Fibroblast of skin of right biceps (primary cell): ENCODE measurements at places on chromosomes 6 and 20.

- DNase-seq = peak; percentile 58
These were observed 34.8 kb upstream of the UST start for GRCh38 chr6:148711833-148712654.

- no peak for DNase-seq
These were observed 84.1 kb downstream of the ZFAND3 start for GRCh38 chr6:37903351-37904340.

- peak; percentile 30 for DNase-seq
These were observed 43.2 kb upstream of the NT5E start for GRCh38 chr6:85406641-85407075.

DNA sequence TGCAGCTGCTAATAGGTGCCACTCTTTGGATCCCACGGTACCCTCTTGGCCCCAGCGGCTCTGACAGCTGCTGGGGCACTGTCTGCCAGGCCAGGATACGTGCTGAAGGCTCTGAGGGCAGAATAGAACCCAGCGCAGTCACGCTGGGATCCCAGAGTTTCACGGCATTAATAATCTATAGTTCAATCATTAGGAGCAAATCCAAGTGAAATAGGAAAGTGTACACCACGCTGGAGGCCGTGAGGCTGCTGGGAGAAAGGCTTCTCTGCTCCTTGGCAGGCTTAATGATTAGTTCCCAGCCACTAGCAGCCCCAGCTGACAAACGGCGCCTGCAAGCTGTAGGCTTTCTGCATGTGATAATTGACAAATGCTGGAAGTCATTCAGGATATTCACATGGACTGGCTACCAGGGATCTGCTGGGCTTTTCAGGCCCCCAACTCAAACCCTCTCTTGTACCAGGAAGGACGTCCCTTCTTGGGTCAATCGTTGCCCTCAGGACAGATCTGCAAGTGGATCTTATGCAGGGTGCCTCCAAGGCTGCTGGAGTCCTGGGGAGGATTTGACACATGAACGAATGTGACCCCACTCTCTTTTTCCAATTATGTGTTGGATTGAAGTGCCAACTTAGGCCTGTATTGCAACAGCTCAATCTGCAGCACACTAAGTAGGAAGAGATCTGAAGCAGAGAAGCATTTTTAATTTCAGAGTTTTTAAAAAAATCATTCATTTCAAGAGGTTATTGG, 50.1 kb upstream of the INSM1 start:
- DNase-seq = no peak

GRCh38 chr6:14038467-14039437, 78.8 kb upstream of the CD83 start:
- DNase-seq = peak; percentile 47

- DNase-seq = no peak
These were observed 42.0 kb downstream of the ERMARD start for GRCh38 chr6:169793408-169793807.

DNA sequence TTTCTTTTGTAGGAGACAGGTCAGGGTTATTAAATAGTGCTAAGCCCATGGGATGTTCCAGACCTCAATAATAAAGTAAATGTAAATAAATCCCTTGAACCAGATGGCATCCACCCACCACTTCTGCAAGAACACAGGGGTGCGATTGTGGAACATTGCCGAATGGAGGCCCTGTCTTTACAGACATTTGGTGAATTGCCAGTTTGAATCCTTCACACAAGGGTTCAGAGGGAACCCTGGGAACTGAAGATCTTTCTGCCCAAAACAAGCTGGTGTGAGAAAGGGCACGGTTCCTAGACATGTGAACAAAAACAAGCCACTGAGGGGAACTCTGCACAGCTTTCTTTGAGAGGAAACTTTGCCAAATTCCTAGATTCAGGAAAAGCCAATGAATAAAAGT, 30.2 kb upstream of the RNF8 start:
- DNase-seq = no peak

DNA sequence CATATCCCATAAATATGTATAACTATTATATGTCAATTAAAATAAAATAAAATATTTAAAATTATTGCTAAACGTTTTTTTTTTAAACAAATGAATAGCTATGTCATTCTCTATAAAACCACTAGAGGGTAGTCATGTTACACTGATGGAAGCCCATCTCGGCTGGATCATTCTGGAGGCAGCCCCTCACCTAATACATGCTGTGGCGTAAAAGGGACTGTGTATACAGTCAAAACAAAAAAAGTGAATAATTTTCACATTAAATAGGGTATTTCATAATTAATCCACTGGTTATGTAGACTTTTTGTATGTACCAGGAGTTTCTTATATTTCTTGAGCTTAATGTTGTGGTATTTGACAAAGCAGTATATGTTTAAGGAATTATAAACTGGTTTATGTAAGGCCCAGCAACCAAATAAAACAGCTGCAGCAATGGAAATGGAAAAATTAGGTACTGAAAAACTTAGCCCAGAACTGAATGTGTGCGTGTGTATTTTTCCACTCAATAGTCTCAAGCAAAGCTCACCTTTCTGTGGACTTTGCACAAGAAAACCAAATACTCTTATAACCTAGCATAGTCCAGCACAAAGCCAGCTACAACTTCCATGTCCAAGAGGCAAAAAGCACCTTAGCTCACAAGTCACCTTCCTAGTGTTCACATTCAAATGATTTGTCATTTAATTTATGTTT, 81.7 kb downstream of the COL9A1 start:
- peak; percentile 24 for DNase-seq

GRCh38 chr6:137043710-137044365, 927 bp downstream of the IL20RA start:
- peak; percentile 37 for DNase-seq

- DNase-seq = peak; percentile 64
These were observed 46.2 kb upstream of the EEF1A1 start for GRCh38 chr6:73566954-73567591.

DNA sequence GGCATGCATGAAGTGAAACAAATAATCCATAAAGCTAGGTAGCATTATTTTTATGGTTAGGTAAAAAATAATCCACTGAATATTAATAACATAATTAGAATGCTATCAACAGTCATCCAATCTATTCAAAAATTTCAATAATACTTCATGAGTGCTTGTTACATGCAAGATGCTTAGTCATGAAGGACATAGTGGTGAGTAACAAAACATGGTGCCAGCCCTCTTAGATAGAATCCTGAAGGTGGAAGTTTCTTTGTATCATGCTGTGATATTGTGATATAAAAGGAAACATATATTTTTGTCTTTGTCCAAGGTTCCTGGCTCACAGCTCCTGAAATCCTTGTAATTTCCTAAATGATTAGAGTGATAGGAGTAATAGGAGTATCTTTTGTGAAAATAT, 14.9 kb downstream of the RCAN2 start:
- DNase-seq = peak; percentile 17

GRCh38 chr6:29892696-29893095, 49.6 kb upstream of the HLA-A start:
- DNase-seq = no peak

GRCh38 chr20:32528905-32529670, 56.0 kb downstream of the NOL4L start:
- no peak for DNase-seq

- DNase-seq = no peak
These were observed 831.8 kb downstream of the EPHA7 start for GRCh38 chr6:92587525-92587924.

DNA sequence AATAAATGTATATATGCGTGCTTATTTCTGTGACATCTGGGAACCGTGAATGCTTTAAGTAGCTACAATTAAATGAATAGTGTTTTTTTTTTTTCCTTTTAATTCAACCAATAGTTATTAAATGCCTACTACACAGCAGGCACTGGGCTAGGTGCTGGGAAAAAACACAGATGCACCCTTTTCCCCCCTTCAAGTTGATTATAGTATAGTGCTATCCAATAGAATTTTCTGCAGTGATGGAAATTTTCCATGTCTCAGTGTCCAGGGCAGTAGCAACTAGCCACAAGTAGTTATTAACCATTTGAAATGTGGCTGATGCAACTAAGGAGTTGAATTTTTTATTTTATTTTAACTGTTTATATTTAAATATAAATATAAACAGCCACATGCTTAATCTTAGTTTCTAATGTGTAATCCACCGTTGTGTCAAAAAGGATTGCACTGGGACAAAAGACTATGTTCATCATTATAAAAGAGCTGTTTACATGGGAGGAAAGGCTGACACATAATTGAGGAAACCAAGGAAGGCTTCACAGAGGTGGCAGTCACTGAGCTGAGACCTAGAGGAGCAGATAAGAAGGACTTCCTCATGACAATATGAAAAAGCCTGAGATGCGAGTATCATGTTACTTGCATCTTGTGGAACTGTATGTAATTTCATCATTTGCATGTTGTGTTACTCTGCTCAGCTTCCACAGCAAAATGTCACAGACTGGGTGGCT, 261.2 kb upstream of the PLCB4 start:
- no peak for DNase-seq

GRCh38 chr6:1906609-1907008, 296.9 kb downstream of the FOXC1 start:
- DNase-seq = no peak

- no peak for DNase-seq
These were observed 170.6 kb downstream of the TRMT11 start for GRCh38 chr6:126156973-126157372.

DNA sequence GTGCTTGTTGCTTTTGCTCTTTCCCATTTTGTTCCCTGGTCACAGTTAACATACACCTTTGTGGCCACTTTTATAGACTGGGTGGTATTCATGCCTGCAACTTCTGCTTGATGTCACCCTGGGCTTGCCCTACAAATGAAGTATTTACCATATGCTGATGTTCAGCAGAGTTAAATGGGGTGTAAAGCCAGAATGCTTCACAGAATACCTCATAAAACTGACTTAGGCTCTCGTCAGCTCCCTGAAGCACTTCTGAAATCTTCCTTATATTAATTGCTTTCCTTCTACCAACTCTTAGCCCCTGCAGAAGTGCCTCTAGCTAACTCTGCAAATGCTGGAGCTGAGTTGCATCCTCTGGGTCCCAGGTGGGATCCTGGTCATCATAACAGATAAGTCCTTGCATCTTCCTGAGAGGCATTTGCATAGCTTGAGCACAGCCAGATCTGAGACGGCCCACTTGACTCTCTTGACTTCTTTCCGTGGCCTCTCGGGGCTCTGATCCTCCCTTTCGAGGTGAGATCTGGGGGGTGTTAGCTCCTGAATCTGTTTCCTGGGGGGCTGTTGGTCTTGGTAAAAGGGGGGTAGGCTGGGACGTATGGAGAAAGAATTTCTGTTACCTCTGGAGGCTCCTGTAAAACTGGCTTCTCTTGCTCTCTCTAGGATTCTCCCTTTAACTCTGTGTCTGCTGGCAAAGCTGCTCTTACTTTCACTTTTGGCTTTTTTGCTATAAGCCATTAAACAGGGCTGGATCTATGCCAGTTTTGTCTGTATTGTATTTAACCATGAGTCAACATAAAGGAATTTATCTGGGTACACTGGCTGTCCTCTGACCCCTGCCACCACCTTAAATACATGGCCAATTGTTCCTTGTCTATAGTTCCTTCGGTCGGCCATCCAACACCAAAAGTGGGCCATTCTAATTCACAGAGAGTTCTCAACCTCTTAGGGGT, 223.0 kb upstream of the SYNCRIP start:
- peak; percentile 60 for DNase-seq

GRCh38 chr20:1983301-1983700, 10.6 kb downstream of the PDYN start:
- DNase-seq = no peak

DNA sequence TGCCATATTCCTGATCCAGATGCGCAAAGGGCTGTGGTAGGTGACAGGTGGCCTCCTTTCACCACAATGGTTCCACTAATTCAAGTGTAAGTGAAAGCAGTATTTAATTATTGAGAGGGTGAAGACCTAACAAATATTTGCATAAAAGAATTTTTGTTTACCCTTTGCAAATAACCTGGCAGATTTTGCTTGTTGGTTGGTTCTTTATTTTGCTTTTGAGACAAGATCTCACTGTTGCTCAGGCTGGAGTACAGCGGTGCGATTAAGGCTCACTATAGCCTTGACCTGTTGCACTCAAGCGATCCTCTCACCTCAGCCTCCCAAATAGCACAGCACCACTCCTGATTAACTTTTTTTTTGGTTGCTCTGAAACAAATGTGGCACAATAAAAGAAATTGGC, 49.2 kb downstream of the PCNA start:
- no peak for DNase-seq

- no peak for DNase-seq
These were observed 4.1 kb downstream of the SPTLC3 start for GRCh38 chr20:13012886-13013285.

GRCh38 chr20:58753922-58754551, 61.4 kb downstream of the NPEPL1 start:
- DNase-seq = no peak

GRCh38 chr20:18496042-18496441, 983 bp downstream of the RBBP9 start:
- DNase-seq = no peak

DNA sequence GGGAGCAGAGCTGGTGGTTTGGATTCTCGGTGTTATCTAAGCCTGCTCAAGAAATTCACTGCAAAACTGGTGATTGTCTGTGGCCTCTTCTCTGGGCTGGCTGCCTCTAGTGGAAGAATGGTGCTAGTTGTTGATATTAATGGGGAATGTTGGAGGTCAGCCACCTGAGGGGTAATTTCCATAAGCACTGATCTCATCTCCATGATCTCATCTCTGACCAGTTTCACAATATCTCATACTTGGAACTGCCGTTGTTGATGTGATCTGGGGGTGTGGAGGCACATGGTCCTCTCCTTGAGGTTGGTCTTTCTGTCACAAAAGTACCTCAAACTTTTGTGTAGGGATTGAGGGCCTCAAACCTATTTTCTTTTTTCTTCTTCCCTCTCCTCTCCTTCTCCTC, 102.6 kb downstream of the CD109 start:
- DNase-seq = peak; percentile 93

DNA sequence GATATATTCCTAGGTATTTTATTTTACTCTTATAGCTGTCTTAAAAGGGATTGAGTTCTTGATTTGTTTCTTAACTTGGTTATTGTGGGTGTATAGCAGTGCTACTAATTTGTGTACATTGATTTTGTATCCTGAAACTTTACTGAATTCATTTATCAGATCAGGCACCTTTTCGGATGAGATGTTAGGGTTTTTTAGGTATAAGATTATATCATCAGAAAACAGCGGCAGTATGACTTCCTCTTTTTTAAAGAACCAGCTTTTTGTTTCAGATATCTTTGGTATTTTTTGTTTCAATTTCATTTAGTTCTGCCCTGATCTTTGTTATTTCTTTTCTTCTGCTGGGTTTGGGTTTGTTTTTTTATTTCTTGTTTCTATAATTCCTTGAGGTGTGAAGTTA, 382.4 kb upstream of the ADGRB3 start:
- no peak for DNase-seq

- no peak for DNase-seq
These were observed 89.0 kb upstream of the EPB41L1 start for GRCh38 chr20:36065427-36065998.

- DNase-seq = peak; percentile 29
These were observed 905 bp downstream of the RARS2 start for GRCh38 chr6:87588756-87589407.
